ENCODE measurements at places on chromosomes 4 and X.

GRCh38 chr4:71186566-71187403, 152.0 kb upstream of the SLC4A4 start:
- no peak for DNase-seq

GRCh38 chr4:168441412-168441811, 38.9 kb downstream of the DDX60L start:
- DNase-seq: no peak

DNA sequence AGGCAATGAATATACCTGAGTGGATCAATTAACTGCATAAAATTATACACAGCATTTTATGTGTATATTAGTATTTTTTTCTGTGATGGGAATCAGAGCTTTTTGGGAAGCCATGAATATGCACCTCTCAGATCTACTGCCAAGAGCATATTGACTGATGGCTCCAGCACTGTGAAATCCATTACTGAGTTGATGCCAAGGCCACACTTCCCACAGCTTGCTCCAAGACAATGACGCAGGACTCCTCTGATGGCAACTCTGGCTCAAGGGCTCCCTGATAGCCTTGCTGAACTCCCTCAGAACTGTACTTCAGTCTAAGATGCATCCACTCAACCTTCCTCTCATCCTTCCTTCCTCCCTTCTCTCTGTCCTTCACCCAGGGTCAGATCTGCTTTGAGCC, 82.7 kb downstream of the OTC start:
- DNase-seq: no peak

- no peak for DNase-seq
These were observed 106.3 kb downstream of the REPS2 start for GRCh38 chrX:17052793-17053192.

GRCh38 chr4:180947425-180947824, 1295.8 kb upstream of the TENM3 start:
- no peak for DNase-seq

- DNase-seq: no peak
These were observed 34.0 kb upstream of the PPARGC1A start for GRCh38 chr4:23923840-23924239.

- DNase-seq: no peak
These were observed 220.8 kb downstream of the SPANXN3 start for GRCh38 chrX:143296521-143296920.

- DNase-seq: no peak
These were observed 43.2 kb downstream of the EXOC1 start for GRCh38 chr4:55896622-55897021.

DNA sequence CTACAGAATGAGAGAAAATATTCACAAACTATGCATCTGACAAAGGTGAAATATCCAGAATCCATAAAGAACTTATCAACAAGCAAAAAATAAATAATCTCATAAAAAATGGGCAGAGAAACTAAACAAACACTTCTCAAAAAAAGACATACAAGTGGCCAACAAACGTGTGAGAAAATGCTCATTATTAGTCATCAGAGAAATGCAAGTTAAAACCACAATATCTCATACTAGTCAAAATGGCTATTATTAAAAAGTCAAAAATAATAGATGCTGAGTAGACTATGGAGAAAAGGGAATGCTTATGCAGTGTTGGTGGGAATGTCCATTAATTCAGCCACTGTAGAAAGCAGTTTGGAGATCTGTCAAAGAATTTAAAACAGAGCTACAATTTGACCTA, 533.3 kb downstream of the TMA16 start:
- DNase-seq: no peak

DNA sequence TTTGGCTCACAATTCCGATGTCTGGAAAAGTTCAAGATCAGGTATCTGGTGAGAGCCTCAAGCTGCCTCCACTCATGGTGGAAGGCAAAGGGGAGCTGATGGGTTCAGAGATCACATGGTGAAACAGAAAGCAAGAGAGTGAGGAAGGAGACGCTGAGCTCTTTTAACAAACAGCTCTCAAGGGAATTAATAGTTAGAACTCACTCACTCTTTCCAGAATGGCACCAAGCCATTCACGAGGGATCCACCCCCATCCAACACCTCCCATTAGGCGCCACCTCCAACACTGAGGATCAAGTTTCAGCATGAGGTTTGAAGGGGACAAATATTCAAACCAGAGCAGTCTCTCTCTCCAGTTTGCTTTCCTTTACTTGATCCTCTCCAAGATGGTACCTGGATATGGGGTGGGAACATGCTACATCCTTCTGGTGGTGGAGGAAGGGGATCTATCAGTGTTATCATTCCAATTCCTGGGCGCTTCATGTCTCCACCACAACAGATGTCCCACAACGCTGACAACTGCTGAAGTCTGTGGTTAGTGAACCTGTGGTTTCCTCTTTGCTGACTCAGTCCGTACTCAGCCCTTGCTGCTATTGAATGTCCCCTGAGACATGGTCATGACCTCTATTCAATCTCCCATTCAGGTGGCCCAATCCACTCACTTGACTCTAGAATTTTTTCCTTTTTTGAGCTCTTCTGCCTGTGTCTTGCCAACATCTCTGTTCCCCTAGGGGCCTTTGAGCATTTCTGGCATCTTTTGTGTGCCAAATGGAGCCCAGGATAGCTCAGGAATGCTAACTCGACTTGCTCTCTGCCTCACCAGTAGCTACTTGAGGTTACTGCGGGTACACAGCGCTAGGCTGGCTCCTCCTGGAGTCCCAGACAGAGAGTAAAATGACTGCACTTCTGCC, 395.2 kb downstream of the MID1IP1 start:
- no peak for DNase-seq
